ENCODE measurements at places on chromosomes 2 and 18.

GRCh38 chr18:64707052-64707451 lies 558.2 kb upstream of the LINC00305 start:
- peak; percentile 33 for DNase-seq

- peak; percentile 13 for DNase-seq
Observed at GRCh38 chr2:237190966-237191713, 105.5 kb downstream of the COPS8 start.

- DNase-seq, result no peak
Observed at GRCh38 chr18:10950080-10950875, 199.1 kb downstream of the PIEZO2 start.

DNA sequence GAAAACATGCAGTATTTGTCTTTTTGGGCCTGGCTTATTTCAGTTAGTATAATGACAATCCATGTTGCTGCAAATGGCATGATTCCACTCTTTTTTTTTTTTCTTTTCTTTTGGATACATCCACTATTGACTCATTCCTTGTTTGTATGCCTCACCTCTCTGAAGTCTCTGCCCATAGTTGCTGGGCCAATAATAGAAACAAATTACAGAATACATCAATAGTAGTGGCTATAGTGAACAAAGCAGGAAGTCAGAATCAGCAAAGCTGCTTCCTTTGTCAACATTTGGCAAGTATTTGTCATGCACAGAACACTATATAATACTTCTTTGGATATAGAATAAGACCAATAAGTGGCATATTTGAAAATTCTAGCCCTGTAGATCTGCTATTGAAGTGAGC lies 609.7 kb downstream of the STK39 start:
- DNase-seq, result no peak

Data from inflammatory macrophage (primary cell).